ENCODE measurements at places on chromosomes 5 and 9.
A peak's percentile ranks its signal among the peaks of the same experiment; 100 is the strongest.

- DNase-seq, result no peak
These were observed 169.3 kb downstream of the CCDC192 start for GRCh38 chr5:127872494-127872893.

GRCh38 chr9:137453643-137454081 is 5.5 kb downstream of the NSMF start:
- DNase-seq, result peak; percentile 41

GRCh38 chr9:133113163-133113948 is 7.7 kb downstream of the RALGDS start:
- no peak for DNase-seq

DNA sequence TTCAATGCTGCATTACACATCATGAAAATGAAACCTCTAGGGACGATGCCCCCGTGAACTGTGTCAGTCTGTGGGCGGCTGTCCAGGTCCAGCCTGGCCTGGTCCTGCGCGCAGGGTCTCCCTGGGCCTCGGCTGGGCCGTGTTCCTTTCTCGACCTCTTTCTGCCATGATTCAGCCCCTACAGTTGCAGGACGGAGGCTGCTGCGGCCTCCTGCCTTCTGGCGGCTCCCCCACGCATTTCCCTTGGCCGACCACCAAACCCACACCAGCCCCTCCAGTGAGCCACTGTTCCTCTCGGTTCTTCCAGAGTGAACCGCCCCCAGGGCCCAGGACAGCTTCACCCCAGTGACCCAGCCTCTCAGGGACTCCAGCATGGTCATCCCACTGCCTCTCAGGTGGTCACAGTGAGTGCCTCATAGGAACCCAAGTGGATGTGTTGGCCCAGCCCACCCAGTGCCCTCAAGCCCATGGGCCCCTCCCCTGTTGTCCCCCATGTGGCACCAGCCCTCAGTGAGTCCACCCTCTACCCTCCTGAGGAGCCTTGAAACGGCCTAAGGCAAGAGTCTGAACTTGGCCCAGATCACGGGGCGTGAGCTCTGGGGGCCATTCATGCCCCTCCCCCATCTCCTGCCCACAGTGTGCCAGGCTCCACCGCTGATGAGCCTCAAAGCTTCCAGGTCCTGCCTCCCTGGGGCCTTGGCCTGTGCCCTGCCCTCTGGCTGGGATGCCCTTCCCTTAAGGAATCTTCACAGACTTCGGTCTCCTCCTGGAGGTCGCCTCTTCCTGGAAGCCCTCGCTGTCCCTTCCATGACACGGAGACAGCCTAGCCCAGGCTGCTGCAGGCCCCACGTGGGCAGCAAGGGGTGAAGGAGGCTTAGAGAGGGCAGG is 10.0 kb upstream of the CLIC3 start:
- DNase-seq, result no peak

GRCh38 chr9:98429613-98430012 is 174.2 kb upstream of the TBC1D2 start:
- no peak for DNase-seq

DNA sequence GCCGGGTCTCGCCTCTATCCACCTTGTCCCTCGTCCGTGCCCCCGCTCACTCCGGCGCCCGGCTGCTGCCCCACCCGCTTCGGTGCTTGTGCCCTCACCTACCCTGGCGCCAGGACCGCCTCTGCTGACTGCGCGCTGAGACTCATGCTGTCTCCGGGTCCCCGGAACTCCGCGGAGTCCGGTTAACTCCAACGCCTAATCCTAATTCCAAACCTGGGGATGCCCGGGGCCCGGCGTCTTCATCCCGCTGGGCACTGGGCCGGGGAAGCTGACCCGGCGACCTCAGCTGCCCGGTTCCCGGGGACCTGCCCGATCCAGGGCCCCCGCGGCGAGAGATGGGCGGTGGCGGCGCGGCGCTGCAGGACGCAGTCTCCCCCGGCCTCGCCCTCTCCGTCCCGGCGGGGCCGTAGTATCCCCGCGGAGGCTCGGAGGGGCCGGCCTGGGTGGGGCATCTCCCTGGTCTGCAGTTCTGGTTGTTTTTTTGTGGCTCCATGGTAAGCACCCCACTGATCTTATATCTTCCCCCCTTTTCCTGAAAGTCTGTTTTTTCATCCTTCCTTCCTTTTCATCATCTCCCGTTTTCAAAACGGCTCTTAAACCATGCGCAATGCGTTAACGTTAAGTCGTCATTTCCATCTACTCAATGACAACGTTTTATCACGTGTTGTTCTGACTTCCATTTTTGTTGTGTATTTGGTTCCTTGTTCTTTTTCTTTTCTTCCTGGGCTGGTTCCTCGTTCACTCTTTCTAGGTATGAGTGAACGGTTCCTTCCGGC is 41.1 kb upstream of the PLEKHG4B start:
- DNase-seq, result no peak

GRCh38 chr5:170297589-170298462 is at the start of gene LCP2:
Gene LCP2 (minus strand): TSS chr5:170297777. CDS start chr5:170297611, 166 bp downstream.
- no peak for DNase-seq

- DNase-seq, result no peak
These were observed 75.4 kb upstream of the MAN2A1 start for GRCh38 chr5:109614301-109614700.

GRCh38 chr9:135165003-135165711 is 77.7 kb downstream of the OLFM1 start:
- DNase-seq, result no peak

DNA sequence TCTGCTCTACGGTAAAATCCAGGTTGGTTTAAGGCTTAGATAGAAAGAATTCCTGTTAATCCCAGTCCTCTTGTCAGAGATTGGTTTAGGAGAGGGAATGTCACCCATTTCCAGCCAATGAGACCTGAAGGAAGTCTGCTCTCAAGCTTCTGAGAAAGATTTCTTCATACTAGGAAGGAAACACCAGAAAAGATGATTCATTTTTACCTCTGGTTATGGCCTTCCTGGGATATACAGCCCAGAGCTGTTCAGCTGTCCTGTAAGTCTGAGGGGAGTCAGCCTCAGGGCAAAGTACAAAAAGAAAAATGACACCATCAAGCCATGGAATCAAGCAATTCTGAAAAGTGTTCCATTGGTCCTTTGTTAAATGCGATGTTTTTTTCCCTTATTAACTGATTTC is 18.6 kb upstream of the CFAP95 start:
- DNase-seq, result no peak

DNA sequence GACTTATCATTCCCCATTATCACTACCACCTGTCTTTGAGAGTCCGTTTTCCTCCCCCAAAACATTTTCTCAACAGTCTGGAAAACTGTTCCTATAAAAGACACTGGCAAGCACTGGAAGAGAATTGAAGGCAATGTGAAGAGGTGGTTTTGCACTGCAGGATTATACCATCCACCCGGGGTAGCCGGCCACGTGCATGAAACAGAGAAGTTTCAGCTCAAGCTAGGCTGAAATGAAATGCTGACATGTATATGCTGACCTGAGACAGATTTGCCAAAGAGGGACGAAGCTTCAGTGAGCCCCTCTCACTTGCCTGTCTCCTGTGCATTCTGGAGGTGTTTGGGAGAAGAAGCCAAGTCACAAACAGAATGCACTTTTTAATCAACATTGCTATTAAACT is 567.0 kb downstream of the EBF1 start:
- DNase-seq, result no peak

GRCh38 chr9:90180381-90180780 is 462.2 kb downstream of the DIRAS2 start:
- DNase-seq, result no peak

- no peak for DNase-seq
These were observed 699.4 kb downstream of the PTPRD start for GRCh38 chr9:9913276-9913832.

- DNase-seq, result no peak
These were observed 77.4 kb downstream of the WWC1 start for GRCh38 chr5:168368854-168369253.

DNA sequence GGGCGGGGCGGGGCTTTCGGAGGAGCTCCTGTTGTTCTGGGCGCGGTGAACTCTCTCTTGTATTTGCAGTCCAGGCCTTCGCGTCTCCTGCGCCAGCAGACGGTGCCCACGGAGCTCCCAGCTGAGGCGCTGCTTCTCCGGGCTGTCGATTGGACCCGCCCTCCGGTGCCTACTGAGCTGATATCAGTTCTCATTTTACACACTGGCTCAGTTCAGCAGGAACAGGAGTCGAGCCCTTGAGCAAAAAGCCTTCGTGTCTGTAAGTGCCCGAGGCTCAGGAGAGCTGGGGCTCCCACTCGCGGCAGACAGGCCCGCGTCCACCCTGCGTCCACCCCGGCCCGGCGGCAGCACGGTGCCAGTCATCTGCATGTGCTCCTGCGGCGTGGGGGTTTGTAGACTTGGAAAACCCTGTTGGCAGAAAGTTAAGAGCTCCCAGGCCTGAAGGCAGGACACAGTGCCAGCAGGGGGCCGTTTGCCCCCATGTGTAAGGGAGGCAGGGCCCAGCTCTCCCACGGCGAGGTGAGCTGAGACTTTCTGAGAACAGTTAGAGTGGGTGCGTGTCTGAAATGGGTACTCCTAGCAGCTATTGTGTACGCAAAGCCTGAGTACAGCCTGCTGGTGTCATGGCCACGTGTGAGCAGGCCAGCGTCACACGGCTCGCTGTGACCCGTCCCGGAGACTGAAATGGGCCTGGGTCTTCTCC is 231.5 kb downstream of the FANCC start:
- DNase-seq, result no peak

GRCh38 chr5:115389799-115390382 is 93.4 kb upstream of the CCDC112 start:
- no peak for DNase-seq

DNA sequence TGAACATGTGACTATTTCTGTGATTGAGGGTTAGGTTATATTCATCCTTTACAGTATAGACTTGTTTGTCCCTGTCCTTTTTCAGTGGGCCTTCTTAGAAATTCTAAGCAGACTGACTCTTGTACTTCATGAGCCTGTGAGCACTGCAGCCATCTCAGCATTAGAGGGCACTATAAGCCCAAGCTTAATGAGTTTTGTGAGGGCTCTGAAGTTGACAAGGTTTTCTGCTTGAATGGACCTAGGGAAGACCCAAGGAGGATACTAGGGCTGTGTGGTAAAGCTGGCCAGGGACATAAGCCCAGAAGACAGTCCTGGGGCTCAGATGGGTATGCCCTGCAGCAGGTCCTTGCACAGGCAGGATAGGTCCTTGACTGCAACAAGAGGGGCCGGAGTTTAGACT is 126.5 kb downstream of the MRPS30 start:
- no peak for DNase-seq

- DNase-seq, result no peak
These were observed 216.6 kb upstream of the EFNA5 start for GRCh38 chr5:107887166-107887943.

DNA sequence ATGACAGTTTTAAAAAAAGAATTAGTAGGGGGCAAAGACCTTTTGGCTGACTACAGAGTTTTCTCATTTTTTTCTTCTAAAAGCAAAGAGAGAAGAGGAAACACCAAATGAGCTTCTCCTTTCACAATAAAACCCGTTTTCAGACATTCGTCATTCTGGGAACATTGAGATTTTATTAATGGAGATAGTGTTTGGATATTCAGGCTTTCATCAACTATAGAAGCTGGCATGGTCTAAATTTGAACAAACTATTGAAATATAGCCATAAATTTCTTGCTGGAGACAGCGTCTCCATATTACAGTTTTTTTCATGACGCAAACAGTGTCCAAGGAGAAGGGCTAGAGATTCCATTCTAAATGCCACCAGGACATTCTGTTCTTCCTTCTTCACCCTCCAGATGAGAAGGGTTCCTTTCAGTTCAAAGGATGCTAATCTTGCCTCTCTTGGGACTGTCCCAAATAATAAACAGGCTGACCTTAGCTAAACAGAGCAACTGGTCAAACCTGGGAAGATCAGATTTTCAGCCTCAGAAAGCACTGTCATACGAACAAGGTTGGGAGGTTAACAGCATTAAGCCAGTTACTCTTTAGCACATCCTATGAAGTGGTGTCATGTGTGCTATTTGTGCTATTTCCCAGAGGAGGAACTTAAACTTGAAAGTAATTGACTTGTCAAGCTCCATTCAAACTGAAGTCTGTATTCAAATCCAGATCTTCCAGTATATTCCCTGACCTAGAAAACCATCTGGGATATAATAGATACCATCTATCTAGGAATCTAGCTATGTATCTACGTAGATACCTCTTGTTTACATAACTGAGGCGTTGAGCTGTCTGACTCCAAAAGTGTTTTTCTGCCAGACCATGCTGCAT is 125.6 kb downstream of the LPAR1 start:
- DNase-seq, result no peak

DNA sequence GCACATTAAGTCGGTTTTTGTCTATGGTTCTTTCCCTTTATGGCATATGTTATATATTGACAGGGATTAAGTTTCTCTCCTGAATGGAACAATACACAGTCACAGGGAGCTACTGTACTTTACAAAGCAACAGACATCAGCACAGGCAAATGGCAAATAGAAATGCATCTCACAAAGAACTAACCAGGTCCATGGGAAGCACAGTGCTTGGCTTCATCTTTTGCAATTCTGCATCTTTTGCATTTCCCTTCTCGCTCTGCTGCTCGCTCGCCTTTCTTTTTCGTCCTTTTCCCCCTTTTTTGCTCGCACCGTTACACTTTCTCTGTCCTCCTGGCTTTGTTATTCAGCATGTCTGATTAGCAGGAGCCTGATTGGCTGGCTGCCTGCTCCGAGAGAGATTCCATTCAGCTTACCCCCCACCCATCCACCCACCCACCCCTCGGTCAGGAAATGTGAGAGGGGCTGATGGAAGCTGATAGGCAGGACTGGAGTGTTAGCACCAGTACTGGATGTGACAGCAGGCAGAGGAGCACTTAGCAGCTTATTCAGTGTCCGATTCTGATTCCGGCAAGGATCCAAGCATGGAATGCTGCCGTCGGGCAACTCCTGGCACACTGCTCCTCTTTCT is at the start of gene ADAMTSL1:
Gene ADAMTSL1 (plus strand): TSS at position 502 of the 628 bp plus-strand sequence. CDS start 80 bp downstream, at position 582.
- DNase-seq, result no peak

DNA sequence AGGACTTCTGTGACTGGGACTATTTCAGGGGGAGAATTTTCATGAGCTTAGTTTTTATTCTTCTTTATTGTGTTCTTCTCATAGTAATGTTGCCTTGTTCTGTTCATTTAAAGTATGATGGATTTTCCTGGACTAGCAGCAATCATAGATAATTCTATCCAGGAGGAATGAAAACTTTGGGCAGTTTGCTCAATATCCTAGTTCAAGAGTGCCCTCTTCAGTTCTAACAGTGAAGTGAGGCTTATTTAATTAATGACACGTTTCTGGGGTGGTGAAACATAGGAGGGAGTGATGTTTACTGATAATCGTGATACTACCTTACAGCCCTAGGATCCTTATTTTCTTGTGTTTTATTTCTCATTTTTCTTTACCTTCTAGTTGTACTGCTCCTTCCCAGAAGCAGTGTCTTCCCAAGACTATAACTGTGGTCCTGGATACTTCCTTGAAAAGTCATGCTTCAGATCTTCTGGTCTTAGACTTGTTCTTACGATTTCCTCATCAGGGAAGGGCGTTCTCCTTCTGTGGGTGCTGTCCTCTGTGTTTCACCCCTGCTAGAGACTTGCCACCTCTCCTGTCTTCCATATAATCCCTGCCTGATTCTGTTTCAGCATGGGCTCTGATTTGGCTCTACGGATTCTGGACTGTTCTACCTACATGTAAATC is 57.4 kb downstream of the CFAP95 start:
- no peak for DNase-seq

GRCh38 chr9:94867281-94867841 is 140.9 kb downstream of the AOPEP start:
- DNase-seq, result peak; percentile 66

- DNase-seq, result no peak
These were observed 38.4 kb downstream of the ZFAND5 start for GRCh38 chr9:72326641-72327040.

- no peak for DNase-seq
These were observed 50.5 kb downstream of the ELAVL2 start for GRCh38 chr9:23775549-23775948.

Measured in urothelium cell line (cell line).